ENCODE measurements at places on chromosomes 3 and 15.

GRCh38 chr3:183427196-183427875, 1.1 kb downstream of the MCF2L2 start:
- DNase-seq: no peak
- H3K4me3 ChIP-seq: peak overlapping the region; percentile 69
- no peaks in the 10 kb centered on the region for H3K36me3 ChIP-seq
- H3K27me3 ChIP-seq: peaks cover 27% of the 10 kb centered on the region

DNA sequence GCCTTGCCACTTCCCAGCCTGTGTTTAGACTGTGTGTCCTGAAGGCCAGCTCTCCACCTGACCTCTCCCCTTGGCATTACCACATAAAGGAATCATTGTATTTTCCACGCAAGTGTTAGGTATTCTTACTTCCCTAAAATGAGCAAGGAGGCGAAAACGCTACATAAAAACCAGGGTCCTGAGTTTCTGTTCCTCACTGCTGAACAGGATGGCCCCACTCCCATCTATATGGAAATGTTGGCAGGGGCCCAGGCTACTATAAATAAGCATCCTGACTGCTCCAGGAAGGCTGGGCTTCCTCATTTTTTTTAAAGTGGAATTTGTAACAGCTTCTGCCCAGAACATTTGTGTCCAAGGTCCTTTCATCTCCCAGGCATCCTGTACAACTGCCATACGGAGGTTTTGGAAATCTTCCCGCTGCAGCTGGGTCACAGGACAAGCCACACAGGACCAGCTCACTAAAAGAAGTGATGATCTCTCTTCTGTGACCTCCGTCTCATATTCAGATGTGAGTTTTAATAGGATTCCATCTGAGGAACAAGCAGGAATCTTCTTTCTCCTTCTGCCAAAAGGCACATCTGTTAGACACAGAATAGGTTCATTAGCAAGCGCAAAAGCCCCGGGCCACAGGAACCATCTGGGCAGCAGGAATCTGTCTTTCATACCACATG, 56.4 kb upstream of the LIMD1 start:
- no peaks in the 10 kb centered on the region for H3K27me3 ChIP-seq
- peaks cover 54% of the 10 kb centered on the region for H3K4me1 ChIP-seq
- peak overlapping the region; percentile 50 for H3K27ac ChIP-seq
- no peak for DNase-seq
- H3K4me3 ChIP-seq: no peak overlapping the region
- peaks cover 4% of the 10 kb centered on the region for H3K36me3 ChIP-seq

DNA sequence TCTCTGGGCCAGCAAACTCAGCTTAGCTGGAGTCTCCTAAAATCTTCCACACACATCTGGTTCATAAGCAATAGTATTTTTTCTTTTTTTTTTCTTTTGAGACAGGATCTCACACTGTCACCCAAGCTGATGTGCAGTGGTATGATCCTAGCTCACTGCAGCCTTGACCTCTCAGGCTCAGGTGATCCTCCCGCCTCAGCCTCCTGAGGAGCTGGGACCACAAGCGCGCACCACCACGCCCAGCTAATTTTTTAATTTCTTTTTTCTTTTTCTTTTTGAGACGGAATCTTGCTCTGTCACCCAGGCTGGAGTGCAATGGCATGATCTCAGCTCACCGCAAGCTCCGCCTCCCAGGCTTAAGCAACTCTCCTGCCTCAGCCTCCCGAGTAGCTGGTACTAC, 34.3 kb downstream of the RNU5B-1 start:
- H3K27ac ChIP-seq: no peak overlapping the region
- no peak for DNase-seq
- no peaks in the 10 kb centered on the region for H3K4me1 ChIP-seq
- no peak overlapping the region for H3K4me3 ChIP-seq
- no peaks in the 10 kb centered on the region for H3K27me3 ChIP-seq

DNA sequence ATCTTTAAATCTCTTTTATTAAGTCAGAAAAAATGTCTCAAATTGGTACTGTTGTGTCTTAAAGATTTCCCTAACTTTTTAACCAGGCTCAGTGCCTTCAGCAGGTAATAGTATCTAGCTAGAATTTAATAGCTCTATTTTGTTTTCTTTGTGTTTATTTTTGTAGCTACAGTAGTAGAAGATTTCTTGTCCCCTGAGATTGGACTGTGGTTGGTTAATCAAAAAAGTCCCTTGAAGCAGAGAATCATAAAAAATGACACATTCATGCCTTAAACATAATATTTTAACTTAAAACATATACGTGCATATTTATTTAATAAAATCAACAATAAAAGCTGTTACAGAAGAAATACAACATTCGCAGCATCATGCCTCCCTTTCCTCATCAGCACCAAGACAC, 102.8 kb downstream of the EEFSEC start:
- H3K4me1 ChIP-seq: no peaks in the 10 kb centered on the region
- no peak overlapping the region for H3K27ac ChIP-seq
- no peaks in the 10 kb centered on the region for H3K36me3 ChIP-seq
- no peak for DNase-seq
- no peaks in the 10 kb centered on the region for H3K27me3 ChIP-seq

- H3K27ac ChIP-seq: no peak overlapping the region
- DNase-seq: no peak
- no peaks in the 10 kb centered on the region for H3K27me3 ChIP-seq
- H3K4me3 ChIP-seq: no peak overlapping the region
Observed at GRCh38 chr15:80832686-80833085, 53.5 kb downstream of the CEMIP start.

GRCh38 chr3:69986419-69986818, 13.1 kb upstream of the SAMMSON start:
- DNase-seq: no peak
- no peak overlapping the region for H3K4me3 ChIP-seq
- no peaks in the 10 kb centered on the region for H3K27me3 ChIP-seq
- H3K4me1 ChIP-seq: no peaks in the 10 kb centered on the region
- no peaks in the 10 kb centered on the region for H3K36me3 ChIP-seq
- no peak overlapping the region for H3K27ac ChIP-seq

- H3K27me3 ChIP-seq: no peaks in the 10 kb centered on the region
- DNase-seq: no peak
- H3K4me3 ChIP-seq: no peak overlapping the region
- H3K36me3 ChIP-seq: peaks cover 47% of the 10 kb centered on the region
Observed at GRCh38 chr3:141959589-141960554, 83.4 kb downstream of the ATP1B3 start.

All from lower lobe of right lung (tissue), 2 donors.